ENCODE measurements at places on chromosomes 2 and 18. TPM values are rescaled to one million over a fixed set of nuclear protein-coding genes. Genes with fewer than 3 reads are reported as not detected.

GRCh38 chr18:32289483-32290075, 99.7 kb downstream of the MEP1B start:
- peak; percentile 40 for DNase-seq
- H3K36me3 ChIP-seq = no peaks in the 10 kb centered on the region
- no peak overlapping the region for H3K4me3 ChIP-seq
- no peaks in the 10 kb centered on the region for H3K27me3 ChIP-seq
- H3K27ac ChIP-seq = no peak overlapping the region
- H3K4me1 ChIP-seq = no peaks in the 10 kb centered on the region

DNA sequence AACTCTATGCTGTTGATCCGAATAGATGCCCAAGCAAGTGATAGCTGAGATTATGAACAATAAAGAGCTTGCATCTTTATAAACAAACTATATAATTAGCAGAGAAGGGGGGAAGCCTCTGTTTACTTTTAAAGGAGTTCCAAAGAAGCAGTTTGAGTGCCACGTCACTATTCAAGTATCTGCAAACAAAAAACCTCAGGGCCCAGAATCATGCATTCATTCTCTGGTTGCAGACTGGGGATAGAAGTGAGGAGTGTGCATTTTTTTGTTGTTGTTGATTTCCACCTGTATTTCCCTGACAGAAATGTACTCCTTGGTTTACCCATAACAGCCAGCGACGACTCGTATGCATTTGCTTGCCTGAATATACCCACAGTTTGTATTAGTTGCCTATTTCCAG, 264.3 kb downstream of the PTGR3 start:
- peak overlapping the region; percentile 7 for H3K27ac ChIP-seq
- peaks cover 7% of the 10 kb centered on the region for H3K36me3 ChIP-seq
- H3K4me1 ChIP-seq = peaks cover 61% of the 10 kb centered on the region
- H3K4me3 ChIP-seq = peak overlapping the region; percentile 56

DNA sequence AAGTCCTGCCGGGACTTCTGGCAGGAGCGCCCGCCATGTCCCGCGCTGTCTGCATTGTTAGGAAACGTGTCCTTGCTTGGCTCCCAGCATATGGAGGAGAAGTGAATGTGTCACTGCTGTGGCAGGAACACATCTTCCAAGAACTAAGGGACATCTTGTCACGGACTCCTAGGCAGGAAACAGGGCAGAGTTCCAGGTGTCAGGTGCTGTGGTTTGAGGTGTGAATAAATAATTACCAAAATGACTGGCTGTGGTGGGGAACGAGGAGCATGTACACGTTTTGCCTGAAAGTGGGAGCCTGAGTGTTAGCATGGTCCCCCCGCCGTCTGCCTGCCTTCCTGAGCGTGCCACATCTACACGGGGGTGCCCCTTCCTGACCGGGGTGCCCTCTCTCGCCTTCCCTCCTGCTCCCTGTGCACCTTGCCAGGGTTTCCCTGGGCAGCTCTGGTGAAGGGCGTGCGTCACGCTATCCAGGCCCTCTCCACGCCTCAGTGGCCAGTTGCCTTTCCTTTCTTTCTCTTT, 237.5 kb downstream of the LDLRAD4 start:
- peaks cover 2% of the 10 kb centered on the region for H3K4me1 ChIP-seq
- peaks cover 15% of the 10 kb centered on the region for H3K27me3 ChIP-seq
- H3K36me3 ChIP-seq = no peaks in the 10 kb centered on the region
- no peak overlapping the region for H3K27ac ChIP-seq
- no peak for DNase-seq

The DAW1 gene
- total RNA-seq = 0.17 TPM

DNA sequence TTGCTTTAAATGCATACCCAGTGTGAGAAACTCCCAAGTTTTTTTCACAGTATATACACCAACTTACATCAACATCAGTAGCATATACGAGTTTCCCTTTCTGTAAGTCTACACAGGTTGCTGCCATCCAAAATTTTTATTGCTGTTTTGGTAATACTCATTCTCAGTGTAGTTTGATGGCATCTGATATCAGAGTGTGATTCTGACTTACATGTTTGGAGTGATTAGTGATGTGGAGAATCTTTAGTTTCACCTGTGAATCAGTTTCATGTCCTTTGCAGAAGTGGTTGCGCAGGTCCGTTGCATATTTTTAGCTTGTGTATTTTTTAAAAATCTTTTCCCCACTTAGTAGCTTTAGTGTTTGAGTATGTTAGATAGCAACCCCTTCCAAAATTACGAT, 50.1 kb downstream of the CCDC74A start:
- H3K4me1 ChIP-seq = no peaks in the 10 kb centered on the region
- peaks cover 22% of the 10 kb centered on the region for H3K27me3 ChIP-seq
- DNase-seq = no peak
- no peak overlapping the region for H3K27ac ChIP-seq
- no peak overlapping the region for H3K4me3 ChIP-seq
- H3K36me3 ChIP-seq = no peaks in the 10 kb centered on the region

DNA sequence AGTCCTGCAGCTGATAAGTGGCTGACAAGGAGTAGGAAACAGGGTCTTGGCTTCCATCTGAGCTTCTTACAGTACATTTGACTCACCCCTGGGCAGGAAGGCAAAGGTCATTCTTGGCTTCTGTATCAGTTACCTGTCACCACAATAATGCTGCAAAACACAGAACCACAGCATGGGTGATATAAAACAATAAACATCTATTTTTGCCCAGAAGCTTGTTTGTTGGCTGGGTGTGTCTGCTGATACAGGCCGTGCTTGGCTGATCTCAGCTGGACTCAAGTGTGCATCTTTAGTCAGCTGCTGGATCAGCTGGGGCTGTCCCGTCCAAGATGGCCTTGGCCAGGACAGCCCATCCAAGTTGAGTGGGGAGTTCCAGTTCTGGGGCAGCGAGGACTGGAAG, 34.7 kb downstream of the ONECUT2 start:
- no peaks in the 10 kb centered on the region for H3K4me1 ChIP-seq
- H3K27ac ChIP-seq = no peak overlapping the region
- DNase-seq = no peak
- no peak overlapping the region for H3K4me3 ChIP-seq
- H3K27me3 ChIP-seq = peaks cover 33% of the 10 kb centered on the region

- H3K4me3 ChIP-seq = no peak overlapping the region
- no peak for DNase-seq
- H3K4me1 ChIP-seq = no peaks in the 10 kb centered on the region
Measured at GRCh38 chr2:204199357-204199756, 262.8 kb downstream of the ICOS start.

The KIF1A gene
- not detected for total RNA-seq

The IL36G gene
- not detected for total RNA-seq

- no peak overlapping the region for H3K4me3 ChIP-seq
- no peak overlapping the region for H3K27ac ChIP-seq
- no peak for DNase-seq
- no peaks in the 10 kb centered on the region for H3K4me1 ChIP-seq
Measured at GRCh38 chr18:42922363-42922762, 193.1 kb downstream of the RIT2 start.

GRCh38 chr18:49178321-49178720, 227.6 kb upstream of the SMAD7 start:
- no peak for DNase-seq
- no peaks in the 10 kb centered on the region for H3K36me3 ChIP-seq
- peaks cover 51% of the 10 kb centered on the region for H3K4me1 ChIP-seq
- no peaks in the 10 kb centered on the region for H3K27me3 ChIP-seq
- peak overlapping the region; percentile 46 for H3K4me3 ChIP-seq

The CAB39 gene
- total RNA-seq = 47.8 TPM

DNA sequence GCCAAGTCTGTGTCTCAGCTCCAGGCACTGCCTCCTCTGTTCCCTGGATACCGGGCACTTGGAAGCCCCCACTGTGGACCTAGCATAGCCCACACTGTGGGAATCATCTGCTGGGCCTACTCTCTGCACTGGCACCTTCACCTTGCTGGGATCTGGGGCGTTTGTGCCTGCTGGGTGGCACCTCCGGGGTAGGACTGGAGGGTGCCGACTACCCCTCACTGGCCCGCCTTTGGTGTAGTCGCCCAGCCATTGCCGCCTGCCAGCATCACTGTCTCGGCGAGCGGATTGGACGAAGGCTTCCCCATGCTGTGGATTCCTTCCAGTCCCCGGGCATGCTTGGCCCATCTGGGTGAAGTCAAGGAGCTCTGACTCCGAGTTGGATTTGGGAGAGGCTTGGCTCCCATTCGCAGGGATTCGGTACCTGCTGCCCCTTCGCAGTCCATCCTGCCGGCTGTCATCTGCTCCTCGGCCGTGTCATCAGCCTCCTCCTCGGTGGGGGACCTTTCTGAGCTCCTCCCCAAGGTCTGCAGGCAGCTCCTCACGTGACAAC, 180.6 kb upstream of the HDAC4 start:
- no peak for DNase-seq
- no peak overlapping the region for H3K27ac ChIP-seq
- peaks cover 3% of the 10 kb centered on the region for H3K27me3 ChIP-seq
- peaks cover 5% of the 10 kb centered on the region for H3K36me3 ChIP-seq
- H3K4me1 ChIP-seq = no peaks in the 10 kb centered on the region

DNA sequence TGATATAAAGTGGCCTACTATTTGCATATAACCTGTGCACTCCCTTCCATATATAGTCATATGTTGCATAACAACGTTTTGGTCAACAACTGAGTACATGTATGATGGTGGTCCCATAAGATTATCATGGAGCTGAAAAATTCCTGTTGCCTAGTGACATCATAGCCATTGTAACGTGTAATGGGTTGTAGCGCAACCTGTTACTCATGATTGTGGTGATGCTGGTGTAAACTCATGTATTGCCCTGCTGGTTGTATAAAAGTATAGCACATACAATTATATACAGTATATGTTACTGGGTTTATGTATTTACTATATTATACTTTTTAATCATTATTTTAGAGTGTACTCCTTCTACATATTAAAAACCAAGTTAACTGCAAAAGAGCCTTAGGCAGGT, 144.8 kb upstream of the IL1R2 start:
- peaks cover 73% of the 10 kb centered on the region for H3K4me1 ChIP-seq
- H3K27me3 ChIP-seq = peaks cover 7% of the 10 kb centered on the region
- 0 out of 2 replicates have a peak overlapping the region, but pooled peaks have one; percentile 19 for H3K27ac ChIP-seq
- no peak overlapping the region for H3K4me3 ChIP-seq
- H3K36me3 ChIP-seq = peaks cover 32% of the 10 kb centered on the region

The GCKR gene
- not detected for total RNA-seq

DNA sequence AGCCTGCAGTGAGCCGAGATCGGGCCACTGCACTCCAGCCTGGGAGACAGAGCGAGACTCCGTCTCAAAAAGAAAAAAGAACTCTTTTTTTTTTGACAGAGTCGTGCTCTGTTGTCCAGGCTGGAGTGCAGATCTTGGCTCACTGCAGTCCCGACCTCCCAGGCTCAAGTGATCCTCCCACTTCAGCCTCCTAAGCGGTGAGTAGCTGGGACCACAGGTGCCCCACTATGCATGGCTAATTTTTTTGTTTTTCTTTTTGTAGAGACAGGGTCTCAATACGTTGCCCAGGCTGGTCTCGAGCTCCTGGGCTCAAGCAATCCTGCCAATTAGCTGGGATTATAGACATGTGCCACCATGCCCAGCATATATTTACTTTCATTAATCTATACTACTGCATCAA, 12.5 kb upstream of the INO80D start:
- no peaks in the 10 kb centered on the region for H3K27me3 ChIP-seq
- no peak overlapping the region for H3K27ac ChIP-seq
- H3K36me3 ChIP-seq = no peaks in the 10 kb centered on the region
- no peak for DNase-seq
- H3K4me3 ChIP-seq = no peak overlapping the region
- 0 out of 2 replicates have a peak, but pooled peaks cover 3% of the 10 kb centered on the region for H3K4me1 ChIP-seq

DNA sequence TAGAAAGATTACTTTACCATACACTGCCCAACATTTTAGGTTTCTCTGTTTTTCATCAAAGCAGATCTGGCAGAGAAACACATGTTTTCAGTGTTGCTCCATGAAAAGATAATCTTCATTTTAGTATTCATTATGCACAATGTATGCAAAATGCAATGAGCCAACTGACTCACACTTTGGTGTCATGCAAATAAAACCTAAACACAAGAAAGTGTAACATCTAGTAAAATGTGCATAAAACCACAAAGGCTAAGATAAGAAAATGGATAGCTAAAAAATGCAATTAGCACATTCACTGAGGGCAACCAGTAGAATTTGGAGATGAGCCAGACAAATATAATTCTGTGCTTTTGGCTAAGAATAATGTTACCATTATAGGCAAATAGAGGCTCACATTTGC, 203.5 kb upstream of the UBE2E3 start:
- peak; percentile 4 for DNase-seq
- H3K27me3 ChIP-seq = no peaks in the 10 kb centered on the region
- H3K27ac ChIP-seq = no peak overlapping the region
- H3K36me3 ChIP-seq = no peaks in the 10 kb centered on the region
- H3K4me3 ChIP-seq = no peak overlapping the region

DNA sequence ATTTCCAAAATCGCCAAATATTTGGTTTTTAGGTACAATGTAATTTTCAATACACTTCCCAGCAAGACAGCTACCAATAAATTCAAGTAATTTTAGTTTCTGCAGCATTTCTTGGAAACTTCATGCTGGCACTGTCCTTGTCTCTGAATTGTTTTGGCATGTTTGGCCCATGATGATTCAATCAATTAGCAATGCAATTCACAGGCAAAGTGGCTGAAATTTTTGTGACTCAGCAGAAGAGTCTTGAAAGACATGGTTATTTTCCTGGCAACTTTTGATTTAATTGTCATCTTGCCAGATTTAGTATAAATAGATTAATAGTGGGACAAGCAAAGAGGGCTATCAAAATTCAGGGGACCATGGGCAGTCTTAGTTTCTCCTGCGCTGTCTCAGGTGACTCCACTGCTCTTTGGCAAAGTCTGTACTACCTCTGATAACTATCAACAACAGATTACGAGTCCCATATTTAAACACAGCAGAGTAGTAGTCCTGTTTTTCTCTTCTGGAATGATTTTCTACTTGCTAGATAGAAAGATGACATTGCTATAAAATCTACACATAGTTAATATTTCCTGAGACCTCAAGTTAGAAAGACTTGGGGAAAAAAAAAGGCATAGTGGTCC, 88.9 kb upstream of the CYP26B1 start:
- peaks cover 33% of the 10 kb centered on the region for H3K4me1 ChIP-seq
- no peaks in the 10 kb centered on the region for H3K36me3 ChIP-seq
- no peak overlapping the region for H3K4me3 ChIP-seq

The TCF23 gene
- not detected for total RNA-seq

The UGT1A7 gene
- not detected for total RNA-seq

- H3K27ac ChIP-seq = peak overlapping the region; percentile 34
- DNase-seq = peak; percentile 24
- H3K36me3 ChIP-seq = peaks cover 6% of the 10 kb centered on the region
- no peak overlapping the region for H3K4me3 ChIP-seq
Measured at GRCh38 chr18:21656402-21656801, 44.3 kb downstream of the SNRPD1 start.
